ENCODE measurements at places on chromosomes 16 and 17. TPM values are rescaled to one million over a fixed set of nuclear protein-coding genes. Genes with fewer than 3 reads are reported as not detected.

MCRIP2 gene
- 25.0 TPM for total RNA-seq

ABCA5 gene
- total RNA-seq = 7.4 TPM

TPSD1 gene
- total RNA-seq = not detected

GFER gene
- total RNA-seq = 34.2 TPM

DPEP3 gene
- not detected for total RNA-seq

METTL16 gene
- total RNA-seq = 20.6 TPM

DNA sequence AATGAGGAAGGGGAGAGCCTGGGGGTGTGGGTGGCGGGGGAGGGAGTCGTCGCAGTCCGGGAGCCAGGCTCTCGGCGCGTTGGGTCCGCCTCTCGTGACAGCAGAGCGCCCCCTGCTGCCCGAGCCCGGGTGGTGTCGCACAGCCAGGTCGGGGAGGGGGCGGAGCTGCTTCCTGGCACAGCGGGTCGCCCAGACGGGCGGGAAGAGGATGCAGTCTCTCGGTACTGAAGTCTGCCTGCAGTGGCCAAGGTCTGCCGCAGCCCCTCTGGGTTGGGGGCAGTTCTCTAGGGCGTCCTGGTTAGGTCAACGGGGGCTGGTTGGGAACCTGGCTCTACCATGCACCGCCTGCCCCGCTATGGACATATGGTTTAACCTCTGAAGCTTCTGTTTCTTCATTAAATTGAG is 38.2 kb upstream of the CCDC182 start:
- no peak for DNase-seq

DNA sequence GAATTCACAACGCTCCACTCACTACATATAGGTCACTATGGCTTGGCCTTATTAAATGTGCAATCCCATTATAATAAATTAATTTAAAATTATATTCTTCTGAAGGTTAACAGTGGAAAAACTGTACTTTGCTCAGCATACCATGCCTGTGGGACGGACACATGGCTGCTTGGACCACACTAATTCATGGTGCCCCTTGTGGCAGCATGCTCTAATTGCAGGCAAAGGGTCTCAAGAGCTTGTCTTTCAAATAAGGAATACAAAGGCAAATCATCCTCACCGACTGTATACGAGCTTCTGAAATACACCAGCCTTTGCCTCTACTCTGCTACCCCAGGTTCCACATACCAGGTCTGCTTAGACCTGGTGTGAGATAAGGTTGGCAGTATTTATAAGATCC is 11.7 kb downstream of the SMPD3 start:
- DNase-seq = no peak

GRCh38 chr16:69157196-69157595 is 24.7 kb downstream of the UTP4 start:
- DNase-seq = no peak

- DNase-seq = no peak
Observed at GRCh38 chr17:57506774-57507127, 238.3 kb downstream of the CCDC182 start.

GRCh38 chr16:89709716-89710432 is 8.4 kb upstream of the SPATA2L start:
- no peak for DNase-seq

GRCh38 chr16:81873843-81874752 is 95.0 kb downstream of the PLCG2 start:
- peak; percentile 28 for DNase-seq

DNA sequence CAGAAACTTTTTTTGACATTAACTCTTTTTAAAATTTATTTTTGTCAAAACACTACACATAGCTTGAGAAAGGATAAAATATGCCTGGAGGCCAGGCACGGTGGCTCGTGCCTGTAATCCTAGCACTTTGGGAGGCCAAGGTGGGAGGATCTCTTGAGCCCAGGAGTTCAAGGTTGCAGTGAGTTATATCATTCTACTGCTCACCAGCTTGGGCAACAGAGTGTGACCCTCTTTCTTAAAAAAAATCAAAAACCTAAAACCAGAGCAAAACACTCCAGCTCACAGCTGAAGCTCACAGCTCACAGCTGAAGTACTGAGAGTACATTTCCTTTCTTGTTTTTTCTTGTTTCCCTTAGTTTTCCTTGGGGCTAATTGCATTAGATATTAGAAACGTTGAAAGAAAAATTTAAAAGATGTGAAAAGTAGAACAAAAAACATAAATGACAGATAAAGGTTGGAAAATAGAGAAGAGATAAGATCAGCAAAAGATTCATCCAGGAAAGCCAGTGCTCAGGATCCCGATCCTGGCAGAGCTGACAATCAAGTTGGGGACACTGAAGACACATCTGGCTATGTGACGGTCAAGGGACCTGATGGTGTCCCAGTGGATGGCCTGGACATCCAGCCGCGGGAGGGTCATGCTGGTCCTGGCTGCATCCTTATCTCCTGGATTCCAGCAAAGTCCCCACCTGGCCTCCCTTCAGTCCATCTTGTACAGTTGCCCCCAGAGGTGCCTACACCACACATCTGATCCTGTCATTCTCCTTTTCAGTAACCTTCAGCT is 9.8 kb downstream of the CHST6 start:
- peak; percentile 17 for DNase-seq

- no peak for DNase-seq
Observed at GRCh38 chr17:17495536-17496188, 533 bp downstream of the RASD1 start.

- no peak for DNase-seq
Observed at GRCh38 chr16:28554634-28555423, 1.1 kb downstream of the SGF29 start.

DNA sequence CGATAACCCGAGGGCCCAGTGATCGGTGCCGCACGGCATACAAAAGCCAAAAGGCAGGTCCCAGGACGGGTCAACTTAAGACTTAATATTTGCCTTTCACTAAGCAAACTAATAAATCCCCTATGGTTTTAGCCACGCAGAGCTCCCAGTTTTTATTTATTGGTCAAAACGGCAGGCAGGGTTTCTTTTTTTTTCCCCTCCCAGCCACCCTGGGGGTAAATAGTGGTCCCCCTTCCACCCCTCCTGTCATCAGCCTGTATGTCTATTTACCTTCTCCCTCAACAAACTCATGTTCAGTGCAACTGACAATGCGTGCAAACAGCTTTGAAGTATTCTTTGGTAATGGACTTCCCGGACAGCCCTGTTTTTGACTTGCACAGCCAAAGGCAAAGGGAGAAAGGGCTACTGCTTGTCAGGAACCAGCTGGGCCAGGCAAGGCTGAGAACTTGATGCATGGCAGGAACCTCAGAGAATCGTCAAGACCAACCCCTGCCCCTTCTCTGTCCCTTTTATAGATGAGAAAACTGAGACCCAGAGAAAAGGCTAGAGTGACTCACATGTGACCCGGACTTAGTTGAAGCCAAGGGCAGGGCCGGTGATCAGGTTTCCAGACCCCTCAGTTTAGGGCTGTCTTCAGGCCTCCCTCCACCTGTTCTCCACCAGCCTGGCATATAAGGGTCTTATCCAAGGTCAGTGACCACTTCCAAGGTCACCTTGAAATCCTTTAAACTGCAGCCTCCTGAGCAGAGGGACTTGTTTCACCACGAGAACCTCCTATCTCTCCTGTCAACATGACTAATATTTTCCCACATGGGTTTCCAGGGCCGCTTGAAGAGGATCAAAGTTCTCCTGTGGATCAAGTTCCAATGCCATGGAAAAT is 279.0 kb downstream of the SOX9 start:
- DNase-seq = no peak

- DNase-seq = no peak
Observed at GRCh38 chr16:3980253-3981111, 100.0 kb upstream of the CREBBP start.

DNA sequence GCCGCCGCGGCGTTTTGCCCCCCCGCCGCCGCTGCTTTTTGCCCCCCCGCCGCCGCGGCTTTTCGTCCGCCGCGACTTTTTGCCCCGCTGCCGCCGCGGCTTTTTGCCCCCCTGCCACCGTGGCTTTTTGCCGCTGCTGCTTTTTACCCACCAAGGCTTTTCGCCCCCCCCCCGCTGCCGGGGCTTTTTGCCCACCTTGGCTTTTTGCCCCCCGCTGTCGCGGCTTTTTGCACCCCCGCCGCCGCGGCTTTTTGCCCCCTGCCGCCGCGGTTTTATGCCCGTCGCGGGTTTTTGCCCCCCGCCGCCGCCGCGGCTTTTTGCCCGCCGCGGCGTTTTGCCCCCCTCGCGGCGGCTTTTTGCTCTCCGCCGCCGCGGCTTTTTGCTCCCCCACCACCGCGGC is 1343.0 kb downstream of the TP53TG3F start:
- no peak for DNase-seq

- DNase-seq = no peak
Observed at GRCh38 chr16:71293919-71294318, 4.7 kb upstream of the CMTR2 start.

DNA sequence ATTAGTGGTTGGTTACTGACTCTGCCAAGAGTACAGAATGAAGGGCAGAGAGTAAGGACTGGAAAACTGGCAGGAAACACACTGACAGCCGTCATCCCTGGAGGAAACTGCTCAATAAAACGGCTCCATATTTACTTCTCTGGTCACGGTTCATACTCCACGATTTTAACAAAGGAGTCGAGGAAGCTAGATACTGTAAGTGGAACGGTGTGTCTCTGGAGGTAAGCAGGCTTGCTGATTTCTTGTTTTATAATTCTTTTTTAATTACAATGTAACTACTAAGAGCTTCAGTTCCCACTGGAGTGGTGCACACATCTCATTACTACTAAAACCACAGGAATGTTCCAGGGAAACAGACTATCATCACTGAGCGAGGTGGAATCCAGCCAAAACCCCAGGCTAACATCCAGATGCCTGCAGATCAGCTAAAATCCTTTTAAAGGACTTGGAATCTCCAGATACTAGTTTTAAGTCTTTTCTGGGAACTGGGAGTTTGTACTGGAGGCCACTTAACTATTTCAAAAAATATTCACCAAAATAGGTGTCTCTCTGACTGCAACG is 17.8 kb downstream of the SERPINF1 start:
- DNase-seq = peak; percentile 89

- DNase-seq = no peak
Observed at GRCh38 chr17:73765824-73766563, 121.7 kb upstream of the SDK2 start.

DNA sequence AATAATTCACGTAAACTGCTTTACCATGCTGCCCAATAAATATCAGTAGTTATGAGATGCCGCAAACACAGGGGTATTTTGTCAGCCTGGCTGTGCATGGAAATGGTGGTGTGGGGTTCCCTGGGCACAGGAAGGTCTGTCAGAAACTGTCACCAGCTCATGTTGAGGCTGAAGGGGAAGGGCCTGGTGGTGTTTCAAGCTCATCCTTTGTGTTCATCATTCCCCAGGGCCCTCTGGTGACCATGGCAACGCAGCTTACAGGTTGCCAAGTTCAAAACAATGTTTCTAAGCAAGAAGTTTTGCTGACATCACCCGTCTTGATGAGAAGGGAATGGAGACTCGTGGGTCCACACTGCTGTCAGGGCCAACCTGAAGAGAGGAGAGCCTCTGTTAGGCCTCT is 348.9 kb upstream of the C16orf82 start:
- no peak for DNase-seq

DNA sequence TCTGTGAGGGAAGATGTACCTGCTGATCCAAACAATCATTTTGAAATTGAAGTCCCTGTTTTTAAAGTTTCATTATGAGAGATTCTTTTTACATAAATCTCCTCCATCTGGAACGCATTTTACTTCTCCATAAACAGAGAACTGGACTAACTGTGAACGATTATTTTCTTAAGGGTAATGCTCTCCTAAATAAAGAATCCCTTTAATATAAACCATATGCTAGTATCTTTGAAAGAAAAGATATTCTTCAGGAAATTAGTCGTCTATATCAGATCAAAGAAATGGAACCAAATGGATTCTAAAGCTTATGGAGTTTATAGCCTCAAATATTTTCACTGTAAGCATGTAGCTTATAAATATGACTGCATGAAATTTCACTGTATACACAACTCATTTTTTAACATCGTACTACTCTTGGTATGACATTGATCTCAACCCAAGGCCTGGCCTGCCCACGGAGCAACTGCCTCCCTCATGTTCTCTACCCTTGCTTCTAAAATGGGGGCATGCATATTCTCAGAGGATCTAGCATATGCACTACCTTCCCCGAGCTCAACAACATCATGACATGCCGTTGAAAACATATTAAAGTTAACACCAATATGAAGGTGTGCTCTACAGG is 66.4 kb downstream of the MYH10 start:
- no peak for DNase-seq

- no peak for DNase-seq
Observed at GRCh38 chr17:28196636-28197035, 122.4 kb upstream of the TMEM97 start.

DNA sequence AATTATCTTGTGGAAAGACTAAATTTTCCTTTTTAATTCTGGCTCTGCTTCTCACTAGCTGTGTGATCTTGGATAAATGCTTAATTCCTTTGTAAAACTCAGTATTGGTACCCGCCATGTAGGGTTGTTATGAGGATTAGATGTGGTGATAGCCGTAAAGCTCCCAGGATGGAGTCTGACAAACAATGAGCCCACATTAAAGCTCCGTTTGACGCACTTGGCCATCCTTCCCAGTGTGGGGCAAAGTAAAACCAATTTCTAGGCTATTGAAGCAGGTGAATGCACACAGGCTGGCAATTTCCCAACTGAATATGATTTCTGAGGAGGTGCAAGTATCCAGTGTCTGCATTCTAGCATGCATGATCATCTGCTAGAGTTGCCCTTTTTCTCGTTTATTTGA is 123.6 kb downstream of the MRTFB start:
- DNase-seq = no peak

DNA sequence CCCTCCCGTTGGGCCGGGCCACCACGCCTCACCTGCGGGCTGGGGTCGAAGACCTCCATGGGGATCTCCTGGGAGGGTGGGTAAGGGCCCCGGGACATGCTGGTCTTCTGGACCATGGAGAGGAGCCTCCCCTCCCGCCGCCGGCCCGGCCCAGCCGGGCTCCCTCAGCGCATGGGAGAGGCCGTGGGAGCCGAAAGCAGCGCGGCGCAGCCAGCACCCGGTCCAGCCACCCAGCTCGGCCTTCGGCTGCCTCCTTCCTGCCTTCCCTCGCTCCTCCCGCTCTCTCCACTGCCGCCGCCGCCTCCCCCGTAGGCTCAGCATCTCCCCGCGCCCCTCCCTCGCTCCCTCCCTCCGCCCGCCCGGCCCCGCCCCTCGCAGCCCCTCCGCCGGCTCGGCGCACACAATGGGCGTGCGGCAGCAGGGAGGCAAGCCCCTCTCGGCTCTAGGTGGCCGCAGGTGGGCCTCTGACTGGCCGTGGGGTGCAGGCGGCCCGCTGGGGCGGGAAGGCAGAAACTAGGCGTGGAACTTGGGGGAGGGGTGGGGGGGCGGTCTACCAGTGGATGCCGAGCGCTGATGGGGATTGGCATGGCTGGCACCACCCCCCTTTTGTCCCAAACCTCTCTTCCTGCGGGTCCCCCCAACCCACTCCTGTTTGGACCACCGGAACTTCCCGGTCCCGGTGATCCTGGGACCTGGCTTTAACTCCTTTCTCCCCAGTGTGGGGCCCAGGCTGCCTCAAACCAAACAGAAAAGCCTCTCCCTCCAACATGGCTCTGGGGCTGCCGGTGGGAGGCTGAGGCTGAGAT is at the start of gene CACNB1:
Gene CACNB1, minus strand, starts transcription at position 290 of the 806 bp plus-strand sequence. Its CDS starts 174 bp downstream, at position 116.
- DNase-seq = peak; percentile 45
